A549 treated with CORT108297 at 1 μM for 4 hours (cell line): ENCODE measurements at places on chromosomes 6 and 20. TPM values are rescaled to one million over a fixed set of nuclear protein-coding genes. Genes with fewer than 3 reads are reported as not detected.

The R3HDML gene
- 0.20 to 0.62 TPM (median 0.25 TPM) in 4 of 5 replicates, not detected in the other for total RNA-seq

The KCNQ2 gene
- 0.40 to 0.89 TPM (median 0.81 TPM) in 5 replicates for total RNA-seq

The OR2J3 gene
- total RNA-seq = not detected in 5 replicates

The PSMB8 gene
- 20.3 to 22.9 TPM (median 21.4 TPM) in 5 replicates for total RNA-seq

The SLA2 gene
- not detected in 5 replicates for total RNA-seq

The IMPG1 gene
- total RNA-seq = not detected in 5 replicates

The MEI4 gene
- total RNA-seq = not detected in 5 replicates

The RGL2 gene
- total RNA-seq = 11.1 to 16.5 TPM (median 15.2 TPM) in 5 replicates

The FAXC gene
- 5.9 to 7.7 TPM (median 6.8 TPM) in 5 replicates for total RNA-seq

The TAAR2 gene
- not detected in 5 replicates for total RNA-seq

The TOX2 gene
- total RNA-seq = 8.0 to 13.1 TPM (median 11.2 TPM) in 5 replicates

The OR10C1 gene
- not detected in 5 replicates for total RNA-seq

The ECT2L gene
- total RNA-seq = not detected in 5 replicates

The FARS2 gene
- total RNA-seq = 10.3 to 11.5 TPM (median 11.1 TPM) in 5 replicates

The IL17A gene
- total RNA-seq = not detected in 5 replicates

The GSTA2 gene
- 0.07 TPM in 1 of 5 replicates, not detected in the others for total RNA-seq

The ZSCAN23 gene
- not detected in 5 replicates for total RNA-seq

The OSTM1 gene
- 18.9 to 28.2 TPM (median 23.8 TPM) in 5 replicates for total RNA-seq

The MROH8 gene
- 0.68 to 1.3 TPM (median 0.93 TPM) in 5 replicates for total RNA-seq

The POM121L2 gene
- total RNA-seq = 0.02 to 0.04 TPM in 2 of 5 replicates, not detected in the others
